ENCODE measurements at places on chromosomes 12 and 14. TPM values are rescaled to one million over a fixed set of nuclear protein-coding genes. Genes with fewer than 3 reads are reported as not detected.

DNA sequence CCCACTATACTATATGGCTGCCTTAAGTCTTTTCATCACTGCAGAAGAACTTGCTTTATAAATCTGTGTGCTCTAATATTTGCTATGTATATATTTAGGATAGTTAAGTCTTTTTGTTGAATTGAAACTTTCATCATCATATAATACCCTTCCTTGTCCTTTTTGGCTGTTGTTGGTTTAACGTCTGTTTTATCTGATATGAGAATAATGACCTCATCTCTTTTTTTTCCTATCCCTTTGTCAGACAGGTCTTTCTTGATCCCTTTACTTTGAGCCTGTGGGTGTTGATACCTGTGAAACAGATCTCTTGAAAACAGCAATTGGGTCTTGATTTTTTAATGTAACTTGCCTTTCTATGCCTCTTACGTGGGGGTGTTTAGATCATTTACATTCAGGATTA lies 316.3 kb downstream of the TMTC2 start:
- DNase-seq = no peak

GRCh38 chr12:123801573-123802178 lies 39.6 kb downstream of the DNAH10 start:
- DNase-seq = no peak

DNA sequence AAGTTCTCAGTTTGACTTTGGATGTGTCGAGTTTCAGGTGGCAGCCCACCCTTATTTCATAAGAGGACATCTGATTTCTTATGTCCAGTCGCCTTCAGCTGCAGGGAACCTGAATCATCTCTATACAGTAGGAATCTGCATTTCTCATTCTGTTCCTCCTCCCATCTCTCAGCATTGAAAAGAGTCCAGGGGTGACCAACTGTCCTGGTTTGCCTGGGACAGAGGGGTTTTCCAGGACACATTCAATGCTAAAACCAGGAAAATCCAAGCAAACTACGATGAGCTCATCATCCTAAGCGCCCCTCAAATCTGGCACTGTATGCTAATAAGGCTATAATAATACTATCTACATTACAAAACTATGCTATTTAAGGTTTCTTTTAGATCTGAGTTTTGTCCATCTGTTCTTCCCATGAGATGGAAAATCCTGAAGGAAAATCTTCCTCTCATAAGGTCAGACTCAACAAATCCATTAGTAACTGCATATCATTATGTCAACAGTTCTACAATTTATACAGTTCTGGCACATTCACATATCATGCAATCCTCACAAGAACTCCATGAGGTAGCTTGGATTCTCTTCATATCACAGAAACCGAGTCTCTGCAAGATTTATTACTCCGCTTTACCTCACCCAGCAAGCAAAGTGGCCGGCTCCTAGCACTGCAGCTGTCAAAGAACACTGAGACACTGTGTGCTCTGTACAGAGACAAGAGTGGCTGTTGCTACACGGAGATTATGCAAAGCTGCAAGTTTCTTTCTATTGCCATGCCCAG lies 15.6 kb upstream of the CALM1 start:
- DNase-seq = no peak

Gene INHBC
- total RNA-seq = not detected

- DNase-seq = no peak
Measured at GRCh38 chr14:32414808-32415255, 85.7 kb downstream of the AKAP6 start.

DNA sequence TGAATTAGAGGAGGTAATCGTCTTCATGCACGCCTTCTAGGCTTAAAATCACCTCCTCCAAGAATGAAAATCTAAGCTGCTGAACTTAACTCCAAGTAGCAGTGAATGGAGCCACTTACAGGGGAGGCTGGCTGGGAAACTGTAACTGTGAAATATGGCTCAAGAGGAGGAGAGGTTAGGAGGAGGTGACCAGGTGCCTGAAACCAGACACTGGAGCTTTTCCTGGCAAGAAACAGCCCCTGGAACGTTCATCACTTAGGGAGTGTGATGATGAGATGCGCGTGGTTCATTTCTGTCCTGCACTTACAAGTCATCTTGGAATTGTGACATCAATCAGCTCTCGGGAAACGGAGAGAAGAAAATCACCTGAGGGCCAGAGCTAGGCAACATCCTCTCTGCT lies 62.3 kb upstream of the TMEM132C start:
- no peak for DNase-seq

GRCh38 chr14:104521816-104522745 lies 57.5 kb upstream of the C14orf180 start:
- no peak for DNase-seq

GRCh38 chr12:114759635-114760034 lies 75.7 kb upstream of the TBX3 start:
- no peak for DNase-seq

- peak; percentile 50 for DNase-seq
Measured at GRCh38 chr14:71328183-71328582, 420.9 kb downstream of the PCNX1 start.

DNA sequence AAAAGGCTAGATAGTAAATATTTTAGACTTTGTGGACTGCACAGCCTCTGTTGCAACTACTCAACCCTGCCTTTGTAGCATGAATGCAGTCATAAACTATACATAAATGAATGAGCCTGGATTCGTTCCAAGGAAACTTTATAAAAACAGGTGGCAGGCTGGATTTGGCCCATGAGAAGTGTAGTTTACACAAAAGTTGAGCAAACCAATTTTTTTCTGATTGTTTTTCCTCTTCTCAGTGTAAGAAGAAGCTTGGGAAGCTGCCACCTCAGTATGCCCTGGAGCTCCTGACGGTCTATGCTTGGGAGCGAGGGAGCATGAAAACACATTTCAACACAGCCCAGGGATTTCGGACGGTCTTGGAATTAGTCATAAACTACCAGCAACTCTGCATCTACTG lies 9.5 kb downstream of the OAS1 start:
- DNase-seq = no peak
